ENCODE measurements at places on chromosomes 1 and 21.
A peak's percentile ranks its signal among the peaks of the same experiment; 100 is the strongest.

- no peak for DNase-seq
These were observed 31.0 kb downstream of the FBXO42 start for GRCh38 chr1:16321176-16321867.

GRCh38 chr1:175472464-175472863 lies 270.9 kb downstream of the TNR start:
- no peak for DNase-seq

DNA sequence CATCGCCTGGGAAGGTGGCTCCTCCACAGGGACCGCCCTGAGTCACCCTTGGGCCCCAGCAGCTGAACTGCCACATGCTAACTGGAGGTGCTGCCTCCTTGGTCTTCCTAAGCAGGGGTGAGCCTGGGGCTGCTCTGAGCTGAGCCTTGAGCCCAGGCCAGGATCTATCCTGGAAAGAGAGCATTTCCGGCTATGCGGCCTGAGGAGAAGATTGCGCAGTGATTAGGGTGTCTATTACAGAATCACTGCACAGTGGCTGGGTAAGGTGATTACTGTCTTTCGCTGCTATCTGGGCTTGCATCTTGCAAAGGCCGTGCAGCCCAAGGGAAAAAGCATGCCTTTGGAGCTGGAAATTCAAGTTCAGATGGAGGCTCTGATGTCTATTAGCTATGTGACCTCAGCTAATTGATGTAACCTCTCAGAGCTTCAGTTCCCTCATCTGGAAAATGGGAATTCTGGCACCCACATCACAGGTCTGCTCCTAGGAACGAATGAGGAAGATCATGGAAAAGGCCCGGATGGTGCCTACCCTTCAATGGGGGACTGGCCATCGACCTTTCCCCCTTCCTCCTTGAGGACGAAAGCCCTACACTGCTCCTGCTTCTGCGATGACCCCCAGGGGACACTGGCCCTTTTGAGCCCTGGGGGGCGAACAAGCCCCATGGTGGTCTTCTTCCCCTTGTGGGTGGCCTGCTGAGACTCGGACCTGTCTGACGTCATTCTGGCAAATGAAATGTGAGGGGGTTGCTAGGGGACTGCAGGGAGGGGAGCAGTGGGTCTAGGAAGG lies 38.0 kb downstream of the GPR161 start:
- DNase-seq: no peak

DNA sequence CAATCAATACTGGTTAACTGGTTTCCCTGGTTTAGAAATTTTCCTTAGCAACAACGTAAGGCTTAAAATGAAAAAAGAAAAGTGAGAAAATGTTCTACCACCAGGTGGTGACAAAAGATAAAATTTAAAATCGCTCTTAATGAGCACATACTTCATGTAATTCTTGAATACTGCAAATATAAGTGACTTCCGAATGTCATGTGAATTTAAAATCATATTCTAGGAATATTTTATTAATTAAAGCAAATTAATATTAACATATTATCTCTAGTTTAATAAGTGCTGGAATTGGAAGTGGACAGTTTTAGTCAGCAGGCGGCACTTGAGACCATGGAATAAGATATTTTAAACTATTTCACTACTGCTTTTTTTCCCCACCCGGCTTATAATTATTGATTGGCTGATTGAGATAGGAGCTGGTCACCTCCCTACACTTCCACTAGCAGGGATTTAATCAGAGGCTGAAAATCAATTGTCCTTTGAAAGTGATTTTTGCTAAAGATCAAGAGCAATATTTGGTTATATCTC lies 5.0 kb upstream of the ADAMTS1 start:
- DNase-seq: no peak

DNA sequence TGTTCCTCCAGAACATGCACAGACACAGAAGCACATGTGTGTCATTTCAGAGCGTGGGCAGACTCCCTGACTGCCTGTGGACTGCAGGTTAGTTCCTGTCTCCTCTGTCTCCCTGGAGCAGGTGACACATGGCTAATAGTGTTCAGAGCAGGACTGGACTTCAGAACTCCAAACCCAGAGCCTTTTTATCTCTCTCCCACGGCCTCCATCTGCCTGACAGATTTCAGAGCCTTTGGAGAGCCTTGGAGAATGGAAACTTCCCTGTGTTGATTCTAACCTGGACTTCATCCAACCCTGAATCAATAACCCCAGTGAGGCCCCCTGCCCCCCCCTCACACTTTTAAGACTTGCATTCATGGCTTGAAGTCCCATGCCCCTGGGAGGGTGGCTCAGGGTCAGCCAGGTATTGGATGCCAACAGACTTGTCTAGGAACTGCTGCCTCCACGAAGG lies 44.4 kb downstream of the C1orf198 start:
- DNase-seq: no peak

- DNase-seq: no peak
These were observed 213.7 kb downstream of the BRINP2 start for GRCh38 chr1:177384461-177384860.

DNA sequence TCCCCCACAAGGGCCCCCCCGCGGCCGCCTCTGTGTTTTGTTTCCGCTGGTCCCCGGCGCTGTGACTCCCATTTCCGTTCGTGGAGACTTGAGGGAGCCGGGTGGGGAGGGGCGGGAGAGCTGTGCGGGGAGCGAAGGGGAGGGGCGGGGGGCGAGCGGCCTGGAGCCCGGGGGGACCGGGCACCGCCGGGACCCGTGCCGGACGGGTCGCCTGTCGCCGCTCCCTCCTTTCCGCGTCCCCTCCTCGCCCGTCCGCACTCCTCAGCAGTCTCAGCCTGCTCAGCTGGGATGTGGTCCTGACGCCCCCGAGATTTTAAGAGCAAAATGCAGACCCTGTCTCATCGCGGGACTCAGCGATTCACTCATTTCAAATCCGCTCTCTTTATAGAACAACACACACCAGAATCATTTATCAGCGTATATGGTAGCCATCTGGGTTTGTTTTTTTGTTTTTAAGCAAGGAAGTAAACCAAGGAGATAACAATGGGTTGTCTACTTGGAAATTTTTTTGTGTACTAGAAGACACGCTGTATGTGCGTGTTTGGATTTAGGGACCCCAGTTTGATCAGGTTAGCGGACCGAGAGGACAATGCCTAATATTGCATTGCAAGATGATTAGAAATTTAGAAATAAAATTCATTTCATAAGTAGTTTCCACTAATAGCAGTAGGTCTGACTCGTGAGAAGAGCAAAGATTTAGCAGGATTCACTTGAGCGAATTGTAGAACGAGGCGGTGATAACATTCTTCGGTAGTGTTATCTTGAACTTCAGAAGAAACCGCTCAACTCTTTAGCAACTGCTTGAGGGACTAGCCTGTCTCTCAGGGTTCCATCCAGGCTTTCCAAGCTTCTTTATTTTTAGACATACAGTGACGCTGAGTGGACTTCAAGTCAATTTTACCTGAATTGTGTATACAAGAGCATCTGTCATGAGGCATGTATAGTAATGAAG lies 1.1 kb downstream of the GABPA start:
- DNase-seq: peak; percentile 71

DNA sequence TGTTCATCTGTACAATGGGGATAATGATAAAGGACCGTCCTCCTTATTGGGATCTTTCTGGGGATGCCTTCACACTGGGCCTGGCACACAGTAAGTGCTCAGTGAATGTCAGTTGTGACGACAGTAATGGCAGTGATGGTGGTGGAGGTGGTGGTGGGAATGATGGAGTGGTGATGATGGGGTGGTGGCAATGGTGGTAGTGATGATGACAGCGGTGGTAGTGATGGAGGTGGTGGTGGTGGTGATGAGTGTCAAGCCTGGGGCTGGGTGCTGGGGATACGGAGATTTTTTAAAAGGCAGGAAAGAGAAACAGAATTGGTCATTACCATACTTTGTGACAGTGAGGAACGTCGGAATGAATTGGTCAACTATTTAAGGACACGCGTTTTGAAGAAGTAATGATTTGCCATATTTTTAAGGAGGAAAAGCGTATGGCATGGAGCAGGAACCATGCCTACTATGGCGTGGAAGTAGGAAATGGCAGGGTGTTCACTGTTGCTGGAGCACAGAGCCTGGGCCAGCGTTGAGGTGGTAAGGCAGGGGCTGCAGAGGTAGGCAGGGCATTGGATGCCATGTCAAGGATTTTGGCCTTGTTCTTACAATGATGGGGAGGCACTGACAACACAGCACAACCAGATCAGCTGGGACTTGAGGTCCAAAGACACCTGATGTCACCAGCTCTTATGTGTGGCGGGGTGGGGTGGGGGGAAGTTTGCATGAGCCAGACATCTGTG lies 128.7 kb downstream of the ACTL8 start:
- DNase-seq: no peak

DNA sequence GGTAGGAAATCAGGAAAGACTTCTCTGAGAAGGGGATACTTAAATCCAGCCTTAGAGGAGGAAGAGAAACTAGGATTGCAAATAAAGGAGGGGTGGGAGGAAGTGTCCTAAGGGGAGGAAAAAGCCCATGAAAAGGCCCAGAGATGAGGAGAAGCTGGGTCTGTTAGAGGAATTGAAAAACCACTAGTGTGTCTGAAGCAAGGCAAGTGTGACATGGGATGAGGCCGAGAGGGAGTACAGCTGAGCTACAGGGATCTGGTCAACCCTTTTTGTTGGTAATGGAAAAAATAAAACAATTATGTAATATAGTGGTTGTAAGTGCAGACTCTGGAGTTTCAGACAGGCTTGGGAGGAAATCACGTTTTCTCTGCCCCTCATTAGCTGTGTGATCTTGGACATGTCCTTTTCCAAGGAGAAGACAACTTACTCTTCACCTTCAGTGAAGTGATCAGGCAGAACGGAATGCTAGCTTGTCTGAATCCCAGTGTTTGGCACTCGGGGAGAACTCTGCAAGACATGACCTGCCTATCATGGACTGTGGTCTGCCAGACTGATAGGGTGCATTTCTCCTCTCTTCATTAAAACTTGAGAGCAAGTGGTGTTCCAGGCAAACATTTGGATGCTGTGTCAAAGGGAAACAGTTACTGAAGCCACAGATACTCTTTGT lies 7.4 kb upstream of the S100A10 start:
- DNase-seq: no peak

DNA sequence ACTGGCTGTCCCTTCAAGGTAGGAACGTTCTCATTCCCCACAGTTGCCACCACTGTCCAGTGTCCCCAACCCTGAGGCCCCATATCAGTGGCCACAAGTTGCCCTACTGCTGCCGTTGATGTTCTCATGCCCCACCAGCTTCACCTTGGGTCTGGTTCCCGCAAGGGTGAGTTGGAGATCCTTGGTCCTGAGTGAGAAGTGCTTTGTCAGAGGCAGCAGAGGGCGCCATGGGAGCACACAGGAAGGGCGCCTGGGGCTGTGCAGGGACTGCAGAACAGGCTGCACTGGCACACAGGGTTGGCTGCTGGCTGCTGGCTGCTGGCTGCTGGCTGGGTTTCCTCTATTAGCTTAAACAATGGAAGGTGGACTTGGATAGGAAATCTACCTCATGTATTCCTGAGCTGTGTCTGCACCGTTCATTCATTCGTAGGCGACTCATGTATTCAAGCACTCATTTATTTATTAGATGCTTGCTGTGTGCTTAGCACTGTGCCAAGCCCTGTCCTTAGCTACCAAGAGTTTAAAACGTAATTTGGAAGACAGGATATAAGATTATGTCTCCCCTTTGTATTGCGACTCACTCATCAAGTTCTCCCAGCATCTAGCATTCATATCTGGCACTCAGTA lies 2.1 kb upstream of the S100A9 start:
- DNase-seq: peak; percentile 58

DNA sequence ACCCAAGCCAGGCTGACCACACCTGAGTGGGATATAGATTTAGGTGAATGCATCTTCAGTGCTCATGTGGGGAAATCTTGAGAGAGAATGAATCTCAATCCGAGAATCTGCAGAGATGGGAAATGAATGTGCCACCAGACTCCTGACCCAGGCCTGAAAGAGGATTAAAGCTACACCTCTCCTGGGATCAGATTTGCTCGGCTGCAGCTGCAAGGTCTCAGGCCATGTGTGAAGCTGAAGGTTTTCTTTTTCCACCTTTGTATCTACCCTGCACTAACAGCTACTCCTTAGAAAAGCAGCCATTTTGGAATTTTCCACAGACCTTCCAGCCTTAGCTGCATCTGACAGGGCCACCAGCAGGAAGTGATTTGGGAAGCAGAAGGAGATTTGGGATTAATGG lies 18.3 kb downstream of the GPR3 start:
- no peak for DNase-seq

DNA sequence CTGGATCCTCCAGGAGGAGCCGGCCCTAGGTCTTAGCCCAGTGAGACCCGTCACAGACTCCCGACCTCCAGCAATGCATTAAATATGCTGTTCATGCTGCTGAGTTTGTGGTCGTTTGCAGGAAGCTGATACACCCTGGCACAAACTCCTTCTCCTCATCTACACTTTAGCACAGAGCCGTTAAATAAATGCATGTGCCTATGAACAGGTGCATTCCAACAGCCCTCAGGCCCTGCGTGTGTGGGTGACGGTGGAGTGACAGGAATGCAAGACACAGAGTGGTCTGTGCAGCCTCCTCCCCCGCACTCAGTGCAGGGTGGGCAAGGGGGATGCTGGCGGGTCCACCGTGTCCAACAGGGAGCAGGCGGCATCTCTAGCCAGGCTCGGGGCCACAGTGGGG lies 106.6 kb upstream of the TMPRSS2 start:
- no peak for DNase-seq

GRCh38 chr1:81998165-81998564 lies 197.4 kb downstream of the ADGRL2 start:
- no peak for DNase-seq

- no peak for DNase-seq
These were observed 3.3 kb upstream of the CD55 start for GRCh38 chr1:207318072-207318619.

DNA sequence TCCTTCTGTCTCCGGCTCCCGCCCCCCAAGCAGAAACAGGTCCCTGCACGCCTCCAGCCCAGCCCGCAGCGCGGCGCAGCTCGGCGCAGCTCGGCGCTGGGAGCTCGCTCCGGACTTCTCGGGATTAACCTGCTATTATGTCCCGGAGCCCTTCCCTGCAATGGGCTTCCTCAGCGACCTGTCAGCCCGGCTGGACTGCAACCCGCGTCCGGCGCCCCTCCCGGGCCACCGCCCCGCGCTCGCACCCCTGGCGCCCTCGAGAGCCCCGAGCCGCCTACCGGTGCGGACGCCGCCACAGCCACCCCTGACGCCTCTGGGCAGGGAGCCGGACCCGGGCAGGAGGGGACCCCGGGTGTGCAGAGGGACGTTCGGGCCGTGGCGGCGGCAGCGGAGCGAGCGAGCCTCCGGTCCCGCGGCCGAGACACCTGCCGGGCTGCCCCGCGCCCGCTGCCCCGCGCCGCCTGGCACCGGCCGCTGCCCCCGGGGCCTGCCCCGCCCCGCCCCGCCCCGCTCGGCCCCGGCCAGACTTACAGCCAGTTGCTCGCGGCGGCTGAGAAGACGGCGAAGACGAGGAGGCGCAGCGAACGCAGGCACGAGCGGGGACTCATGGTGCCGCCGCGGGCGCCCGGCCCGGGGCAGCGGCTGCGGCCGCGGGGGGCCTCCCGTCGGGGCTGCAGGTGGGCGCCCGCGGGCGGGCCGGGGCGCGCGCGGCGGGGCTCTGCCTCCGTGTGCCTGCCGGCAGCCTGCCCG lies 407 bp downstream of the WNT4 start:
- DNase-seq: peak; percentile 71

GRCh38 chr21:29078869-29079767 lies 5.7 kb upstream of the CCT8 start:
- no peak for DNase-seq

GRCh38 chr1:233107130-233107660 lies 156.8 kb downstream of the NTPCR start:
- DNase-seq: no peak

GRCh38 chr1:109918671-109919070 lies 8.0 kb downstream of the CSF1 start:
- no peak for DNase-seq
